ENCODE measurements at places on chromosomes 7 and 10. TPM values are rescaled to one million over a fixed set of nuclear protein-coding genes. Genes with fewer than 3 reads are reported as not detected.

The AKR1C4 gene
- not detected for total RNA-seq

The MMRN2 gene
- total RNA-seq = 9.7 TPM

The PLXDC2 gene
- total RNA-seq = not detected

The RBP4 gene
- total RNA-seq = not detected

The PFKP gene
- 200 TPM for total RNA-seq

The CHST15 gene
- not detected for total RNA-seq

The RET gene
- not detected for total RNA-seq

The CTAGE6 gene
- total RNA-seq = not detected

The CUBN gene
- total RNA-seq = 0.06 TPM

The MEIG1 gene
- not detected for total RNA-seq

The PAX4 gene
- total RNA-seq = not detected

The SCART1 gene
- total RNA-seq = 0.18 TPM

The CCNY gene
- 77.4 TPM for total RNA-seq

The WIPF3 gene
- total RNA-seq = not detected

The THSD7A gene
- total RNA-seq = not detected

The SUGCT gene
- 17.0 TPM for total RNA-seq

The INTS1 gene
- total RNA-seq = 96.8 TPM

The CTAGE4 gene
- not detected for total RNA-seq

The GPR146 gene
- not detected for total RNA-seq

The RINT1 gene
- total RNA-seq = 5.2 TPM

The UPK3BL2 gene
- total RNA-seq = 6.6 TPM

The LEP gene
- total RNA-seq = not detected

The ANKRD30A gene
- total RNA-seq = not detected

The ECHDC3 gene
- total RNA-seq = 0.86 TPM

The FAM180A gene
- not detected for total RNA-seq

The PHF14 gene
- total RNA-seq = 21.0 TPM

The VPS37D gene
- 9.8 TPM for total RNA-seq

The PDCD4 gene
- total RNA-seq = 10.8 TPM

The TBX20 gene
- total RNA-seq = not detected

The LIPK gene
- total RNA-seq = not detected

The UNC5B gene
- 12.9 TPM for total RNA-seq

The TMEM72 gene
- not detected for total RNA-seq

The ASZ1 gene
- not detected for total RNA-seq

The NAPEPLD gene
- 5.0 TPM for total RNA-seq

The HK1 gene
- 47.4 TPM for total RNA-seq

The NEUROG3 gene
- total RNA-seq = not detected

The PRSS58 gene
- total RNA-seq = not detected

The BMPER gene
- not detected for total RNA-seq

The HMX2 gene
- total RNA-seq = not detected

The ARHGAP19 gene
- 8.8 TPM for total RNA-seq

The PHKG1 gene
- total RNA-seq = not detected

The ARMS2 gene
- not detected for total RNA-seq

The SPRN gene
- total RNA-seq = not detected

The CUZD1 gene
- total RNA-seq = 1.7 TPM

The LRRC18 gene
- total RNA-seq = not detected

The MAD1L1 gene
- 163 TPM for total RNA-seq

The TMEM213 gene
- total RNA-seq = not detected

The SPDYE18 gene
- total RNA-seq = not detected

All from G401 (cell line).